ENCODE measurements at places on chromosomes 7 and 10.

GRCh38 chr10:22803261-22803885 is 89.0 kb upstream of the PIP4K2A start:
- no peak for DNase-seq

DNA sequence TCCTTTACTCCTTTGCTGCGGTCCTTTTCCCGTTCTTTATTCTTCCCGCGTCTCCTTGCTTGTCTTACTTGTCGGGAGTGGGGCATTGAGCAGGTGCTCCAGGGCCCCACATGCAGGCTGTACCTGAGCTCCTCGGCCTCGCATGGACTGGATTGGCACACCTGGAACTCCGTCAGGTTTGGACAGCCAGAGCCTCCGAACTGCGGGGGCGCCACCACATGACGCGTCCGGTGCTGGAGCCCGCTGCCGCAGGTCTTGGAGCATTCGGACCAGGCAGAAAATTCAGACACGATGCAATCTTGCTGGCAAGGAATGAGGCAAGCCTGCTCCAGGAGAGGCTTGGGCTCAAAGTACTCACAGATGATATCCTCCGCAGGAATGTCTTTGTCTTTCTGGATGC is 195.7 kb downstream of the THSD7A start:
- DNase-seq: no peak

GRCh38 chr7:54812756-54813322 is 53.8 kb upstream of the SEC61G start:
- DNase-seq: no peak

DNA sequence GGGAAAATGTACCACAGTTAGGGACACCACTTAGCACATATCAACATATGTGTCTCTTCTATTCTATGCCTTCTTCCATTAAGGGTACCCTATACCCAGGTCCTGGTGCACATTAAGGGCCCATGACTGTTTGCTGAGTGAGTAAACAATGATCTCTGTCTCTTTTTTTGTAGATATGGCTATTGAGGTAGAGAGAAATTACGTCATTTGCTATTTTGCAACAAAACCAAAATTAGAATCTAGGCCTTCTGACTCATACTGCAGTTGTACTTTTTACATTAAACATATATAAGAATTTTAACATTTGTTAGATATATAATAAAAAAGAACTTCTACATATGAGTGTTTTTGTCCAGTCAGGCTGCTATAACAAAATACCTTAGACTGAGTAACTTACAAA is 683.2 kb upstream of the LRRN3 start:
- DNase-seq: no peak

DNA sequence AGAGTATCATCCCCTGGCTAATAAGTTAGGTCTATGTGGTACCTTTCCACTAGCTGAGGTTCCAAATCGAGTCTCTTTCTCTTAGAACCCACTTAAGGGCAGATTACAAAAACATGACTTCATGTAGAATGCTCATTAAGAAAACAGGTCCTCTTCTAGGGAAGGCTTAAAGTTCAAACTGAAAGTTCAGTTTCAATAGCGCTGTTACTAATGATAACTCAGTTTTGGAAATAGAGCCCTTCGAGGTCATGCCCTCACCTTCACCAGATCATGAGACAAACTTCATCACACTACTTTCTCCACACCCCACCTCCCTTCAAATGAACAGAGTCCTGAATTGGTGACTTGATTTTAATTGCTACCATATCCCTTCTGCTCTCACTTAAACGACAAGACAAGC is 26.2 kb downstream of the HGF start:
- DNase-seq: no peak

GRCh38 chr10:6128087-6128486 is 39.3 kb downstream of the RBM17 start:
- no peak for DNase-seq

DNA sequence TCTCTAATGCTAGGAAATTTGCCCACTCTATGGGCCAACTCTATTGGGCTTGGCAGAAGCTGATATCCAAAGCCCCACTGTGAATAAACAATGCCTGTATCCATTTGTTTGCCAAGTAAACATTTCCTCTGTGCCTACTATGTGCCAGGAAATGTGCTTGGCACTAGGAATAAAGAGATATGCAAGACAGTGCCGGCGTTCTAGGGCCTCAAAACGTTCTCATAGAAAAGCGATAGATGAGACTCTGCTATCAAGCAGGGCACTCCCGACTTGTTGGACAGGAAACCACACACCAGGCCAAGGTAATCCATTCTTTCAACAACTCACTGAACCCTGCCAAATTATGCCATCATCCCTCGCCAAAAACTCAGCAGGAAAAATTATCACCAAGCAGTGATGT is 196.7 kb downstream of the IPMK start:
- no peak for DNase-seq

GRCh38 chr7:156554488-156554887 is 86.1 kb upstream of the RNF32 start:
- DNase-seq: no peak

- no peak for DNase-seq
Observed at GRCh38 chr7:30894866-30895605, 16.6 kb upstream of the AQP1 start.

DNA sequence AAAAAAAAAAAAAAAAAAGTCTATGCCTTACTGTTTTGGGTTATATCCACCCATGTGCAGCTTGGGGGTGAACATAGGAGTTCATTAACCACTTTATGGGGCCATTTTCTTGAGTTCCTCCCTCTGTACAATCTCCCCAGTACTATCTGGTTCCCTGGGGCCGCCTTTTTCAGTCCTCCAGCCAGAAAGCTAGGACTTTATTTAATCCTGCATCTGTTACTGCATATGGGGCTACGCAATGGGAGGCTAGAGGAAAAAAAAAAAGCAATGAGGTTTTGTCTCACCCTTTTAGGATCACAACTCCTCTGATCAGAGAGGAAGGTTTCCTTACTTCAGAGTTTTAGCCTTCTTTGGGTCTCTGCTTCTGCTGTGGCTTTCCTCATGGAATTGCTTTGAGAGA is 51.0 kb downstream of the BTRC start:
- DNase-seq: no peak

- DNase-seq: no peak
Observed at GRCh38 chr7:127938588-127938987, 92.6 kb downstream of the LRRC4 start.

DNA sequence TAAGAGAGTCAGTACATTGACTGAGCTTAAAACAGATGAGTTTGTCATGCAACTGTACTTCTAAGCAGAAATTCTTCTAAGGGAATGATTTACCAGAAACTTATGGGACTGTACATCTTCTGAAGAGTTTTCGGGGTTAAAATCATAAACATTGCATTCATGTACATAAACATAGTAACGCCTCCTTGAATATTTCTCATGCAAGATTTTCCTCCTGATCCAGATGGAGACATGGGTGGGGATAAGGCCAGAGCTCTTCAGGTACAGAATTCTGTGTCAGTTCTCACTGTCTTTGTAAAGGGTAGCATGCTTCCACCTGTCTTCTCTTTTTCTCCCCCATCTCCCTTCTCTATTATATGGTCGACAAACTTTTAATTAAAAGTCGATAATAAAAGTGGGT is 335.3 kb downstream of the ABCA13 start:
- DNase-seq: no peak

GRCh38 chr10:99695761-99696160 is 36.2 kb downstream of the COX15 start:
- DNase-seq: no peak

DNA sequence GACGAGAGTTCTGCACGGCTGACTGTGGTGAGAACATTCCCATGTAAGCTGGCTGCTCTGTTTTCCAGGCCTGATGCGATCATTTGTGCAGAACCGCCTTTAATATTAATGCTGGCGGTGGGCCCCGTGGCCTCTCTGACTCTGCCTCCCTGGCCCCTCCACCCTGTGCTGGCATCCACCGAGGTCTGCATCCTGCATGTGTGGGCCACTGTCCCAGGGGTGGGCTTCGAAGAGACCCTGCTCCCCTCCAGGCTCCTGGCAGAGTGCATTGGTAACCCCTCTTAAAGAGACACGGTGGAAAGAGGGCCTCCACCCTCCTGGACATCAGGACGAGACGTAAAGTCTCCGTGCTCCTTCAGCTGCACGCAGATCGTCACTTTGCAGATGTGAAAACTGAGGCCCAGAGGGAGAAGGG is 67.3 kb upstream of the FAM20C start:
- DNase-seq: no peak

DNA sequence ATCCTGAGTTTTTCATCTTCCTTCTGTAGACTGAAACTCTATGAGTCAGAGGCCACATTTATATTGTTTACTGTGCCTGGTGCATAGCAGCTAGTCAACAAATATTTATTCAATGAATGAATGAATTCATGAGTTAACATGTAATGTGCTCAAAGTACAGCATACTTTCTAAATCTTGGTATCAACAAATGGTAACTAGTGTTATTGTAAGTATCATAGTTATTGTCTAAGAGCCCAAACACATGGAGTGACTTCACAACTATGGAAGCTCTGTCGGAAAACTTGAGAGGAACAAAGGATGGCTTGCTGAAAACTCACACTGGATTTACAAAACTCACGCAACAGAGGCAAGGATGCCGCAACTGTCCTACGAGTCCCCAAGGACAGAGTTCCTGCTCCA is 35.9 kb downstream of the DENND2A start:
- DNase-seq: no peak

Measured in activated CD8-positive, alpha-beta memory T cell treated with anti-CD3 and anti-CD28 coated beads, Interleukin-2, amount 50 U/mL, for 48 hours (primary cell).